ENCODE measurements at places on chromosomes 3 and 15.

- no peak for DNase-seq
These were observed 9.5 kb downstream of the GASK1A start for GRCh38 chr3:42988566-42988965.

- DNase-seq: no peak
These were observed 2.8 kb downstream of the SEMA4B start for GRCh38 chr15:90203922-90204321.

- DNase-seq: no peak
These were observed 382.4 kb upstream of the GBE1 start for GRCh38 chr3:82143661-82144412.

- DNase-seq: no peak
These were observed 75.0 kb downstream of the HCN4 start for GRCh38 chr15:73293773-73294172.

DNA sequence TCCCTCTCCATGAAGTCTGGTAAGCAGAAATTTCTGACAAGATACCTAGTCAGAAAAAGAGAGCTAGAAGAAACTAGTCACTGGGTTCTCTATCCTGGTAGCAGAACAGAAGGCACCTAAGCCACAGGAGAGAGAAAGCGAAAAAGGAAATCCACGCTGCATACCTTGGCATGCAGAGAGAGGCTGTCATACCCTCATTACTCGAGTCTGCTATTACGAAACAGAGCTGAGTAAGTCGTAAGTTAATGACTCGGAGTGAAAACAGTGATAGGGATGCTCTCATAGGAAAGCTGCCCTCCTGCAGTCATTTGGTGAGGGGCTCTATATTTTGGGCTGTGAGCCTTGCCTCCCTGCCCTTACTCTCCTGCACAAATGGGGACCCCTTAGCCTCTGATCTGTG, 16.2 kb downstream of the CLRN1 start:
- DNase-seq: no peak

Measured in HCT116 (cell line).